ENCODE measurements at places on chromosomes 11 and 22. TPM values are rescaled to one million over a fixed set of nuclear protein-coding genes. Genes with fewer than 3 reads are reported as not detected.

The SAA4 gene
- total RNA-seq, result not detected

The CTSW gene
- not detected for total RNA-seq

The SCGB1A1 gene
- total RNA-seq, result not detected

The DCDC1 gene
- 0.19 TPM for total RNA-seq

The CDON gene
- 7.9 TPM for total RNA-seq

The WBP2NL gene
- 0.19 TPM for total RNA-seq

The IL17RA gene
- 6.5 TPM for total RNA-seq

The MPZL2 gene
- total RNA-seq, result 1.1 TPM

The RAB3IL1 gene
- total RNA-seq, result 6.5 TPM

The NRIP3 gene
- 16.6 TPM for total RNA-seq

The SGSM1 gene
- total RNA-seq, result 0.28 TPM

The CBLIF gene
- not detected for total RNA-seq

The TSPAN4 gene
- total RNA-seq, result 109 TPM

The CCDC73 gene
- not detected for total RNA-seq

The HTR3B gene
- not detected for total RNA-seq
